ENCODE measurements at places on chromosomes 1 and 21.

- DNase-seq, result no peak
Measured at GRCh38 chr1:11628767-11629166, 25.5 kb downstream of the FBXO2 start.

DNA sequence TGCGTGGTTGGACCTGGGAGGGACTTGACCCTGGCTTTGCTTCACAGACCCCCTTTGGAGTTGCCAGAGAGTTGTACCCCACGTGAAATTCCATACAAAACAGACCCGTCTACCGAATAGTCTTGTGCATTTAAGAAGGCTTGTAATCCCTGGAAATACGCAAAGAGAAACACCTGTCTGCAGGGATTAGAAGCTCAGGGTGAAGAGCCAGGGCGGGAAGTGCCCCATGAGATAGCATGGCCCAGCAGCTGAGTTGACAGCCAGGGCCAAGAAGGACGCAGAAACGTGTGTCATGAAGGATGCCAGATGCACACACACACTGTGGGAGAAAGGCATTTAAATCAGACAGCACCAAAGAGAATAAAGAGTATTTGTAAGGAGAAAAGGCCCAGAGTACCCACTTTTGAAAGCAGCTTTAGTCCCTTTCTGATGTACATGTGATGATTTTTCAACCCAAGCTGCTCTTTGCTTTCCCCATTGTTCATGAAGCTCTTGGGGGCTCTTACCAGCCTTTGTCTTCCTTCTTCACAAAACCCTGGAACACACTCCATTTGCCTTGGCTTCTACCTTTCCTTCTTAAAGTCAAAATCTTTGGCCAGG is 46.6 kb downstream of the PCP4 start:
- no peak for DNase-seq

DNA sequence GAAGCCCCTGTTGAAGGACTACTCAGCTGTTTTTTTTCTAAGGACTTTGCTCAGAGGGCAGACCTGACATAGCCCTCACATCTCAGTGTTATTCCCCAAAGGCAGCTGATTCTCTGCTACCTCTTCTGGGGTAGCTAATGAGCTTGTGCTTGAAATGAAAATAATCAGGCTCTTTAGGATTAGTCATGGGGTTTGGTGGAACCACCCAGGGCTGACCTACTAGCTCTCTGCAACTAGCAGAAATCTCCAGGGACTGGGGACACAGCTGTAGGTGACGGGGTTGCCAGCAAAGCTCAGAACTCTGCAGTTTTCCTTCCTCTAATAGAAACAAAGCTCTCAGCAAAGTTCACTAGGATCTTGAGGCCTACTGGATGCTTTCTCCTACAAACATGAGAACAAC is 106.4 kb upstream of the BCL9 start:
- no peak for DNase-seq

DNA sequence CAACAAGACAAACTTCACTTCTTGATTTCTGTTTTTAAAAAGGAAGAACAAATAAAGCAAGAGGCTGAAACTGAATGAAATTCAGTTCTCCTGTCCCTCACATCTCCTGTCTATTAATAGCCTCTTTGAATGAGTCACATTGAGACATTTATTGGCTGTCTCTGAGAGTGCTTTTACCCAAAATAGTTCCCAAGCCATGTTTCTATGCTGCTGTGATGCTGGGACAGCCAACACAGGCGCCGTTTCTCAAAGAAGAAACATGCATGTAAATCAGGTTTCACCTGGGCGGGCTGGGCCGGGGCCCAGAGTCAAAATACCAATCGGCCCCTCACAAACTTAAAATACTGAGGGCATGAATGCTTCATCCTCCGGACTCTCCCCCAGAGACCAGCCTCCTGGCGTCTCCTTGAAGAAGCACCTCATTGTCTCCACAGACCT is 105.2 kb downstream of the EDEM3 start:
- DNase-seq, result no peak

- DNase-seq, result no peak
Measured at GRCh38 chr21:37342046-37342632, 24.4 kb upstream of the DYRK1A start.

- no peak for DNase-seq
Measured at GRCh38 chr1:213131851-213132655, 81.0 kb downstream of the RPS6KC1 start.

GRCh38 chr1:182713492-182713891 is 29.1 kb upstream of the RGS8 start:
- DNase-seq, result no peak

DNA sequence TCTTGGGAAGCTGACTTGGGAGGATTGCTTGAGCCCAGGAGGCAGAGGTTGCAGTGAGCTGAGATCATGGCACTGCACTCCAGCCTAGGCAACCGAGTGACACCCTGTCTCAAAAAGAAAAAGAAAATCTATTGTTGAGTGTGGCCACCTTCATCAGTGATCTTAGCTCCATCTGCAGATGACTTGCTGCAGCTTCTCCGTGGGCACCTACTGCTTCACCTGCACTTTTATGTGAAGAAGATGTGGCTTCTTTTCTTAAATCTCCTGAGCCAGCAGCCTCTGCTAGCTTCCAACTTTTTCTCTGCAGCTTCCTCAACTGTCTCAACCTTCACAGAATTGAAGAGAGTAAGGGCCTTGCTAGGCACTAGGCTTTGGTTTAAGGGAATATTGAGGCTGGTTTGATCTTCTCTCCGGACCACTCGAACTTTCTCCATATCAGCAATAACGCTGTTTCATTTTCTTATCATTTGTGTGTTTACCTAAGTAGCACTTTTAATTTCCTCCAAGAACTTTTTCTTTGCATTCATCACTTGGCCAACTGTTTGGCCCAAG is 28.0 kb downstream of the AGPAT3 start:
- DNase-seq, result no peak

DNA sequence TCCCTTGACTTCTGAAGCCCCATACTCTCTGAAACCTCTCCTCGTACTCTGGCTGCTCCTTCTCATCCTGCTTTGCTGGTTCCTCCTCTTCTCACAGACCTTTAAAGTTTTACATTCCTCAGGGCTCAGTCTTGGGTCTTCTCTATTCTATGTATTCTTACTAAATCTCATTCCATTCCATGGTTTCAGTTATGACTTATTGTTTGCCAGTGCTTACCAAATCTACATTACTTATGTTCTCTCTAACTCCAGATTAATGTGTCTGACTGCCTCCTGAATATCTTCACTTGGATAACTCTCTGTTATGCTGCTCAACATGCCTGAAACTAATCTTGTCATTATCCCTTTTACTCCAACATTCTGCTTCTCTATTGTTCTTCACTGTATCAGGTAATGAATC is 5.4 kb upstream of the SLC35D1 start:
- no peak for DNase-seq

- DNase-seq, result no peak
Measured at GRCh38 chr1:200625381-200625824, 4.9 kb upstream of the KIF14 start.

DNA sequence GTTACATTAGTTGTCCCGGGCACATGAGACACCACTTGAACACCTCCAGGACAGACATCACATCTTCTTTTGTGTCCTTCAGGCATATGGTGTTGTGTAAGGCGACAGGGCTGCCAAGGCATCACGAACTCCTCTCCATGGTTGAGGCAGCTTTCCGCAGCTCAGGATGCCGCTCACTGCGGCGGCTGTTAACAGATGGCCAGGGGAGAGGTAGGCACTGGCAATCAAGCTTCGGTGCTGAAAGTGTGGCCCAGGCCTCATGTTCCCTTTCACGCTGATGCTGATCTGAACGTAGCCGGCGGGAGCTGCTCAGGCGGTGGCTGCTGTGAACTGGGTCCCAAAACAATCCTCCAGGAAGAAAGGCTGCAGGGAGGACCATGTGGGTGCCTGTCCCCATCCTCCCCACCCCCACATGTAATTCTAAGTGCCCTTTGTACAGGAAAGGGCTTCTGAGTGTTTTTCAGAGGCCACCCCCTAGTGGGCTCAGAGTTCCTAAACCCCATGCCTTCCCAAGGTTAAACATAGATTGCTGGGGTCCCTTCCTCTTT is 287.1 kb upstream of the AJAP1 start:
- DNase-seq, result no peak

DNA sequence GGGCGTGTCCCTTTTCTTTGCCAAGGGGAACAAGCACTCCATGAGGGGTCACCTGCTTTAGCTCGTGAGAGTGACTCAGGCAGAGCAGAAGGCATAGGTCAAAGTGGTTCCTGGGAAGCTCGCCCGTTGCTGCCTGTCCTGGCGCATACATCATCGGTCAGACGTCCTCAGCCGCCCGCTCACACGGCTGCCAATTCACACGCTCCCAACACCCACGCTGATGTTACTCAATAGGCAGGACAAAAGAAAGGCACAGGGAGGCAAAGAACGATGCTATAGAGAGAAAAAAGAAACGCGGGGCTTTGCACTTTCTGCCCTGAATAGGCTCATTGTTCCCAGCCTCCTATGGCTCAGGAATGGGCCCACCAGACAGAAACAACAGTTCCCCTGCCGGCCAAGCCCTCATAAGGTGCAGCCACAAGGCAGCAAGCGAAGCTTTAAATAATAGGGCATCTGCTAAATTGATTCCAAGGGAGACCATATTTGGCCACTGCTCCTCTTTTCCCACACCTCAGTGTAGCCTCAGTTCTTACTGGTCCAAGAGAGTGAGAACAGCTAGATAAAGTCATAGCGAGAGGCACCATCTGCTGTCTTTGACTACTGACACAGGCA is 38.7 kb downstream of the VTCN1 start:
- DNase-seq, result no peak

- no peak for DNase-seq
Measured at GRCh38 chr21:16742131-16742641, 770.7 kb upstream of the CXADR start.

DNA sequence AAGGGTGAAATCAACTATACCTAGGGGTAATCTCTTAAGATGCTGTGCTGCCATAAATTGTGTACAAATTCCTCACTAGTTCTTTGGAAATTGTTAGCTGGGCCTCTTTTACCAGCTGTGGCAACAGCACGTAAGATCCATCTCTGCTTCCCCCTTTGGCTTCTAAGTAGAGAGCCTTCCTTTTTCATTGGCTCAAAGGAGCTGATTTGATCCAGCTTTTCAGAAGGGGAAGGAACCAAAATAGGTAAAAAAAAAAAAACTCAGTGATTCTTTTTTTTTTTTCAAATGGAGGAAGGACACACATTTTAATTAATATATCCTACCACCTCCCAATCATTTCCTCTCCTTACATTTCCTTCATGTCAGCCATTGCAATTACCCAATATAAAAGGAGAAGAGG is 4.0 kb upstream of the RCAN1 start:
- DNase-seq, result no peak

- no peak for DNase-seq
Measured at GRCh38 chr1:224506141-224506814, 71.7 kb upstream of the WDR26 start.

DNA sequence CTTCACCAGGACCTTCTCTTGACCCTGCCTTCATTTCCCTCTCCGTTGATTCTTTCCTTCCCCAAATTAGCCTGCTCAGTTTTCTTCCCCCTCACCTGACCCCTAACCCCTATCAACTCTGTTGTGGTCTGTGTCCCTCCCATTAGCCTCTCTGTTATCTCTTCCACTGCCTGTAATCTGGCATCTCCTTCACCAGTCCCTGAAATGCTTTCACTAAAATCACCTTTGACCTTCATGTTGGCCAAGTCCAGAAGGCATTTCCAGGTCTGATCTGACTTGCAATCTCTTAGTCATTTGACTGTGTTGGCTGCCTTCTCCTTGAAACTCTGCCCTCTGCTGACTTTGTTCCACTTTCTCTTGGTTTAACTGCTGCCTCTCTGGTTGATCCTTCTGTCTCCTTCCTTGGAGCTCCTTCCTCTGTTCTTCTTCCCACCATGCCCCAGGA is 28.2 kb downstream of the ATP8B2 start:
- DNase-seq, result no peak

DNA sequence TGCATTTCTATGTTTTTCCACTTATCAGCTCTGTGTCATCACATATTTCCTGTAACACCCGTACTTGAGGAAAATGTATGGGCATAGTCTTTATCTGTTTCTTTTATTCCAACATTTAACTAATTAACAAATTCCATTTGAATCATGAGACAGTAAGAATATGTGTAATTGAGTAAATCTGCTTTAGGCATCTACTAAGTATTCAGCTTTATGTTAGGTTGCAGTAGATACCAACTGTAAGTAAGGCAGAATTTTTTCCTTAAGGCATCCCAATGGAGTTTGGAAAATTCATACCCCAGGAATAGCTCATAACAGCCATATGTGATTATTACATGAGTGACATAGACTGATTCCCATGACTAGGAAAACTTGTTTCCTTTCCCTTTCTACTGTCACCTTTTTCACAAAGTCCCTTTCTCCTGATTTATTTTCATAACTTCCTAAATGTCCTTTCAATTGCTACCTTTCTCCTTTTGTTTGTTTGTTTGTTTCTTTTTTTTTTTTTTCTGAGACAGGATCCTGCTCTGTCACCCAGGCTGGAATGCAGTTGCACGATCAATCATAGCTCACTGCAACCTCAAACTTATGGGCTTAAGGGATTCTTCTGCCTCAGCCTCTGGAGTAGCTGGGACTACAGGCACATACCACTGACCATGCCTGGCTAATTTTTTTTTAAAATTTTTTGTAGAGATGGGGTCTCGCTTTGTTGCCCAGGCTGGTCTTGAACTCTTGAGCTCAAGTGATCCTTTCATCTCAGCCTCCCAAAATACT is 59.8 kb upstream of the CACYBP start:
- no peak for DNase-seq

GRCh38 chr1:35442734-35443133 is 114.5 kb downstream of the KIAA0319L start:
- peak; percentile 8 for DNase-seq

GRCh38 chr1:28965271-28965870 is 51.0 kb downstream of the EPB41 start:
- no peak for DNase-seq

- no peak for DNase-seq
Measured at GRCh38 chr1:93437976-93438605, 9.8 kb upstream of the FNBP1L start.

DNA sequence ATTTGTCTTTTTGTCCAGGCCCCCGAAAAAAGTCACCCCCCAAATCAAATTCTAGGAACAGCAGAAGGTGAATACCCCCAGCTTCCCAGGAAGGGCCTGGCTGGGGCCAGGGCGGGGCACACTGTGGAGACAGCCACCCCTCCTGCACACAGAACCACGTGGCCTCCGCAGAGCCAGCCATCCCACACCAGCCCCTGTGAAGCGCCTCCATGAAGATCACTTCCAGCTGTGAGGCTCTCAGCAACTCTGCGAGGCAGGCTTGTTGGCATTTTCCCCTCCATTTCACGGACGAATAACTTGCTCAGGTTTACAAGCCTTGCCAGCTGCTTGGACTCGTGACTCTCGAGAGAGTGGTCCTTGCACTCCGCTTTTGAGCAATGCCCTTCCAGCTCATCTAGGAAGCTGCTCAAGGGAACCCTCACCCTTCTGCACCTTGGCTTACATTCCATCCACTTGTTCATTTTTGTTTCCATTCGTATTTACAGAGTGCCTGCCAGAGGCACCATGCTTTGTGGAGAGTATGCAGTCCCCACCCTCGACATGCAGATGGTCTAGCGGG is 48.2 kb downstream of the SYT6 start:
- DNase-seq, result no peak

GRCh38 chr1:151504759-151505158 is 6.4 kb upstream of the CGN start:
- DNase-seq, result no peak

All from activated CD4-positive, alpha-beta T cell treated with anti-CD3 and anti-CD28 coated beads, Interleukin-2, amount 50 U/mL, for 1 hour (primary cell).